Thoracic aorta (tissue), 2 donors: ENCODE measurements at places on chromosomes 5 and 9. TPM values are rescaled to one million over a fixed set of nuclear protein-coding genes. Genes with fewer than 3 reads are reported as not detected.

DNA sequence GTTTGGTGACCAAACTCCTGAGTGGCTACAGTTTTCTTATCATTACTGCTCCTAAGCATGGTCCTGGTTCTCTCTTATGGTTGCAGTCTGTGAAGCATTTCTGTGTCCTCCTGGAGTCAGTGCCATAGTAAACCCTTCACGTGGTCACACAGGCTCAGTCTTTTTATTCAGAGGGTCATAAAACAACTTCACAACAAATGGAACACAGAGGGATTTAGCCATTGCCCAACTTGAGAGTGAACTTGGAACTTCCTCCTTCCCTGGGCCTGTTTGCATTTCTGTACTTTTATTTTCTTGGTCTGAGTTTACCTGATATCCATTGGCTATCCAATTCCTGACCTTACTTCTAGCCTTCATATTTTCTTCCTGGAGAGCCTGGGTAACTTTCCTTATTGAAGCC, 144.9 kb downstream of the CCDC192 start:
- no peak for DNase-seq

DNA sequence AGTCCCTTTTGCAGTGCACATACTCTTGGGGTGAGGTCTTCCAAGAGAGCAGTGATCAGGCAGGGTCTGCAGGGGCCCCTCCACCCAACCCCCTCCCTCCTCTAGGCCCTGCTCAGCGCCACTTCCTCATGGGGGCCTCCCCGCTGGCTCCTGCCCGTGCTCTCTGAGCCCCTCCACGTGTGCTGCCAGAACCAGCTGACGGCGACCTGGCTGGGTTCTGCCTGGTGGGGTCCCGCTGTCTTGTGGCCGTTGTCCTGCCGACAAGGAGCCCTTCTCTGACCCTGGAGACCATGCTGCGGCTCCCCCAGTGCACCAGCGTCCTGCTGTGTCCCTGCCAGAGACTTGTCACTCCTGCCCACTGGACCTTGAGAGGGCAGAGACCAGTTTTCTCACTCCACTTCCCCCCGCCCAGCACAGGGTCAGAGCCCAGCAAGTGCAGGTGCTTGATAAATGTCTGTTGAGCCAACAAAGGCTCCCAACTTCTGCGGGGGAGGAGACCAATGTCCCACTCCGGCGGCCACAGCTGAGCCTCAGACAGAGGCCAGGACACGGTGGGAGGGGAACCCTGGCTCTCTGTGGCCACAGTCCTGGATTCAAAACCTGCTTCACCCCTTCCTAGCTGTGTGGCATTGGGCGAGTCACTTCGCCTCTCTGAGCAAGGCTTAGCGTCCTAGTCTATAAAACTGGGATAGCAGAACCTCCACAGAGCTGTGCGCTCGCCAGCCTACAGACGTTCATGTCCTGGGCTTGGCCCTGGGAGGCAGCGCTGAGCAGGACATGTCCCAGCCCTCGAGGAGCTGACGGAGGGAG, 24.8 kb downstream of the SARDH start:
- DNase-seq, result no peak

GRCh38 chr5:138653502-138653901, 78.3 kb upstream of the HSPA9 start:
- DNase-seq, result no peak

DNA sequence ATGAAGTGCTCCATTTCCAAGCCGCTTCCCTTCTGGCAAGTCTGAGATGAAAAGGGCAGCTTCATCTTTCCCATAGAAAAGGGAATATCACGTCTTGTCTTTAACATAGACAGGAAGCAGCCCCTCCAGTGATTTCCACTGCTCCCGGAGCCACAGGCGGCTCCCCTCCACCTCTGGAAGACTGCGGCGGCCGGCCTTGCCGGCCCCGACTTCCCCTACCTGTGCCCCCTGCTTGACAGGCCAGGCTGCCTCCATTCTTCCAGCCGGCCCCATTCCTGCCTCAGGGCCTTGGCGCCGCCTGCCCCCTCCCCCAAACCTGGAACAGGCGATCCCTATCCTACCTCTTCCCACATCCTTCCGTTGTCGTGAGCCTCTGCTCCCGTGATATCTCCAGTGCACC, 141.8 kb downstream of the ZNF354C start:
- no peak for DNase-seq

DNA sequence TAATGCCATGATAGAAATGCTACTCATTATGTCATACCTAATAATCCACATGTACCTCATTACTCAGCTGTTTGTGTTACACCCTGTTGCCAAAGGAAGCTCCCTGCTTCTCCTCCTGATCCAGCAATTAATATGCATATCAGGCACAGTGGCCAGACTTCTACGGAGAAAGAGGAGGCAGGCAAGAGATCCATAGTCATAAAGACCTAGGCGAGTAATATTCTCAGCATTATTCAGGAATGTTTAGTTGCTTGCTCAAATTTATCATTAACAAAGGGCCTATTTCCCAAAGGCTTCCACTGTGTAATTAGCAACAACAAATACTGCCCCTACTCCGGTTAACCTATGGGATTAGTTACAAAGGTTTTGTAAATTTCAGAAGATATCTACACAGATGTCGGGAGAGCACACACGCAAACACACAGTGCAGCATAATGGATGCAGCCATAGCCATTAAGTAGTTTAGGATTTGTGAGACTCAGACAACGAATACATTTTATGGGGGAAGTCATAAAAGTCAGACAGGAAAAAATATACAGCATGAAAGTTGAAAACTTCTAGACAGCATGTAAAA, 192.6 kb downstream of the EFNA5 start:
- no peak for DNase-seq

GRCh38 chr9:134708672-134709038, 67.1 kb downstream of the COL5A1 start:
- DNase-seq, result no peak

GRCh38 chr9:127711226-127711701, 4.2 kb downstream of the PTRH1 start:
- no peak for DNase-seq

GRCh38 chr9:136404801-136405136, 4.8 kb upstream of the SNAPC4 start:
- no peak for DNase-seq

- DNase-seq, result no peak
Measured at GRCh38 chr9:4079346-4079745, 220.5 kb downstream of the GLIS3 start.

GRCh38 chr5:175920231-175920811, 47.8 kb downstream of the THOC3 start:
- DNase-seq, result no peak

GRCh38 chr5:145872486-145872885, 328 bp downstream of the GRXCR2 start:
- DNase-seq, result no peak

- DNase-seq, result no peak
Measured at GRCh38 chr5:52017567-52017966, 634.3 kb downstream of the ISL1 start.

DNA sequence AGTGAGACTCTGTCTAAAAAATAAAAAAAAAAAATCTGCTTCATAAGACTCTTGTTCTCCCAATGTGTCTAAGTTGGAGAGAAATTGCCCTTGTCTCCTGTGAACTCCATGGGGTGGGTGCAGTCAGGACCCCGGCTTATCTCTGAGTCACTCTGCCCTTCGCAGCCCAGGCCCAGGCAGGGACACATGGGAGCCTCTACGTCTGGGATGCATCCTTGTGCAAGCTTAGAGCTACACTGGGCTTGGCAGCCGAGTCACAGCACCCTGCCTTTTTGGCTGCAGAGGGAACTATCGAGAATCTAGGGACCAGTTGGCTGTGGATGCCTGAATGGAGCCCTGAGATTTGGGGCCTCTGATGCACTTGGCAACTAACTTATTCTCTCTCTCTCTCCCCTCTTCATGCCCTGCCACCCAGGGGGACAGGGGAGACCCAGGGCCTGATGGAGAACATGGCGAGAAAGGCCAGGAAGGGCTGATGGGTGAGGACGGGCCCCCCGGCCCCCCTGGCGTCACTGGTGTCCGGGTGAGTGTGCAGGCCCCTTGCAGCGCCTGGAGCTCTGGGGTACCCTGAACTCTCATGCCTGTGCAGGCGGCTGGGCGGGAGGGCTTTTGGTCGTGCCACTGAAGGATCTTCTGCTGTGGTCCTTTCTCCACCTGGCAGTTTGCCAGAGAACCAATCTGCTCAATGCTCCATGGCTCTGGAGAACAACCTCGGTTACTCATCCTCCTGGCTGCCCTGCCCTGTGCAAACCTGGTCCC, 47.5 kb upstream of the ORM1 start:
- DNase-seq, result no peak

DNA sequence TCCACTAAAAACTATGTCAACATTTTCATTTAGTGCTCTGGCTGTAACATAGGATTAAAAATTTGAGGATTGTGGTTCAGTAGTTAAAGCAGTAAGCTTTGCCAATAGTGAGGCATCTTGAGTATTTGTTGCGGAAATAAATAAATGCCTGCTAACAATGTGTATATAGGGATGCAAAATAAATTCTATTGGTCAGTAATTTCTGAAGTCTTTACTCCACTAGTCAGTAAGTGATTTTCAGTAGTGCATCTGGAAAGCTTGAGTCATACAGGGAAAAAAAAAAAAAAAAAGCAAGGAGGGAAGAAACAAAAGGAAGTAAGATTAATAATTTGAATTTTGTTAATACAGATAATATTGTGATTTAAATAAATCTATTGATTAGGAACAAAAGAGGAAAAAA, 21.0 kb downstream of the NIPBL start:
- no peak for DNase-seq

- no peak for DNase-seq
Measured at GRCh38 chr5:81749561-81750307, 1.2 kb downstream of the SSBP2 start.

DNA sequence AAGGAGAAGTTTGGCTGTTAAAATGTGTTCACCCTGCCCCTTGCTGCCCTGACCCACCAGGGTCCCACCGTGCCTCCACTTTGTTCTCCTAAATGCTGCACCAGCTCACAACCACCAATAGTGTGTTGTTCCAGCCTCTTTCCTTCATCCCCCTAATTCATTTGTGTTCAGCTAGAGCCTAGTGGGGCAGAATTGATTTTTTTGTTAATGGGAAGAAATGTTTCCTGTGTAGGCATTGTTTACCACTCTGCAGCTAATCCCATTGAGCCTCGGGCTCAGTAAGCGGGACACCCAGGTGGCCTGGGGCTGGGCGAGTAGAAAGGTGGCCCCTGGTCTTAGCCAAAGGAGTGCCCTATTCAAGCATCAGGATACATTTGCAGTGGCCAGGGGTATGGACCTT, 127.6 kb downstream of the MVB12B start:
- DNase-seq, result no peak

The PTPRD gene
- total RNA-seq, result 101 TPM

The RIMOC1 gene
- total RNA-seq, result 22.9 TPM

The QRFP gene
- total RNA-seq, result not detected

The ACER2 gene
- 7.3 TPM for total RNA-seq
